ENCODE measurements at places on chromosomes 16 and 17. TPM values are rescaled to one million over a fixed set of nuclear protein-coding genes. Genes with fewer than 3 reads are reported as not detected.

DNA sequence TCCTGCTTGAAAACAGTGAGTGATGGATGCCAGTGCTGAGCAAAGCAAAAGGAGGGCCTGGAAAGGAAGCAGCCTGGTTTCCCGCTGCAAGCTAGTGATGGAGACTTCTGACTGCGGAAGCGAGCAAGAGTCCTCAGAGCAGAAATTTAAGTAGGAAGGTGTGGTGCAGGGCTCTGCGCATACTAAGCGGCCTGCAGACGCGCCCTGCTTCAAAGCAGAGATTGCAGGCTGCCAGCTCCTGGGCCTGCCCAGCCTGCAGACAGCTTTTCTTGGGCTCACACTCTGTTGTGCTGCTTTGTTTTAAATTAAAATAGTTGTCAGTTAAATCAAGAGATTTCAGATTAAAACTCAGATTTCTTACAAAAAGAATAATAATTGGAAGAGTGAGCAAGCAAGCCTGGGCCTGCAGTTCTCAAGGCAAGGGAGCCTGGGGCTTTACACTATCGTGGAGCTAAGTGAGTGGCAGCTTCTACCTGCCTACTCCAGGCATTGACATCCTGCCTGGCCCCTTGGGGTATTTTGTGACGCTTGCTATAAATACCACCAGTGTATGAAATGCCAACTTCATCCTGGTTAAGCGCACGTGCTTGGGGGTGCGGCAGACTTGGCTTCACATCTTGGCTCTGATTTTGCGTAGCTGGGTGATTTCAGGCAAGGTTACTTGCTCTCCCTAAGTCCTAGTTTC lies 237.3 kb downstream of the XYLT1 start:
- DNase-seq = no peak

- no peak for DNase-seq
Measured at GRCh38 chr16:733382-734207, 6.7 kb downstream of the HAGHL start.

DNA sequence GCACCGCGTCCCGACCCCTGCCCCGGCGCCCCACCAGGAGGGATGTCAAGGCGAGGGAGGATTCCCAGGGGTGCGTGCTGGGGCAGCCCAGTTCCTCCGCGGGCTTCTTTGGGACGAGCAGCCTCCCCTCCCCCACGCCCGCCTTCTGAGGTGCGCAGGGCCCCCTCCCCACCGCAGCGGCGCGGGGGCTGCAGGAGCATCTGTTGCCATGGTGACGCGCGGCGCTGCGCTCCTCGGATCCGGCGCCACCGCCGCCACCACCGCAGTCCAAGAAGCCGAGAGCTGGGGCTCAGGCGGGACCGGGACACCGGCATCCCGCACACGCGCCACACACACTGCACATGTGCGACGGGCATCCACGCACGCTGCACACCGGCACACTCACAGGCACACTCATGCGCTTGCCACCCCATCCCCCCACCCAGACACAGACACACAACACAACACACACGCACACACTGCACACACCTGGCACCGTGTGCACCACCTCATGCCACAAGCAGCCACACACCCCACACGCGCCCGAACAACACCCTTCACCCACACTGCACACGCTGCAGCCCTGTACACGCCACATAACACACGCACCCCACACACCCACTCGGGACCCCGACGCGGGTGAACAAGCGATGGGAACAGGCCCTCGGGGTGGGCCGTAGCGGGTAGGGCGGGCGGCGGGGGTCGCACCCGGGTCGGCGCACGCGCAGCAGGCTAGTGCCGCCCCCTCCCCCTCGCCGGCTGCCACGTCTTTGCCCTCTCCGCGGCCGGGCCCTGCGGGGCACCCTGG lies 17.0 kb downstream of the ENPP7 start:
- DNase-seq = no peak

GRCh38 chr16:22693638-22694340 lies 120.2 kb upstream of the HS3ST2 start:
- no peak for DNase-seq

DNA sequence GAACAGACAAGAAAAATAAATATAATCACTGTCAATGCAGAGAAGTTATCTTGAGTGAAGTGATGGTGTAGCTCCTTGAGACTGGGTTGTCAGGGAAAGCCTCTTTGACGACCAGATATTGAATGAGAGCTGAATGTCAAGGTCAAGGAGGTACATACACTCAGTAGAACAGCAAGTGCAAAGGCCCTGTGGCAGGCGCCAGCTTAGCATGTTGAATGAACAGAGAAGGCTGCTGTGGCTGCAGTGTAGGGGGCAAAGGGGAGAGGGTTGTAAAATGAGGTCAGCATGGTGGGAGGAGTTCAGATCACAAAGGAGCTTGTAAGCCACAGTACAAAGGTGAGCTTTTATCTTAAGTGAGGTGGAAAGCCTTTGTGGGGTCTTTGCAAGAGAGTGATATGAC lies 111.5 kb downstream of the ZFHX3 start:
- no peak for DNase-seq

DNA sequence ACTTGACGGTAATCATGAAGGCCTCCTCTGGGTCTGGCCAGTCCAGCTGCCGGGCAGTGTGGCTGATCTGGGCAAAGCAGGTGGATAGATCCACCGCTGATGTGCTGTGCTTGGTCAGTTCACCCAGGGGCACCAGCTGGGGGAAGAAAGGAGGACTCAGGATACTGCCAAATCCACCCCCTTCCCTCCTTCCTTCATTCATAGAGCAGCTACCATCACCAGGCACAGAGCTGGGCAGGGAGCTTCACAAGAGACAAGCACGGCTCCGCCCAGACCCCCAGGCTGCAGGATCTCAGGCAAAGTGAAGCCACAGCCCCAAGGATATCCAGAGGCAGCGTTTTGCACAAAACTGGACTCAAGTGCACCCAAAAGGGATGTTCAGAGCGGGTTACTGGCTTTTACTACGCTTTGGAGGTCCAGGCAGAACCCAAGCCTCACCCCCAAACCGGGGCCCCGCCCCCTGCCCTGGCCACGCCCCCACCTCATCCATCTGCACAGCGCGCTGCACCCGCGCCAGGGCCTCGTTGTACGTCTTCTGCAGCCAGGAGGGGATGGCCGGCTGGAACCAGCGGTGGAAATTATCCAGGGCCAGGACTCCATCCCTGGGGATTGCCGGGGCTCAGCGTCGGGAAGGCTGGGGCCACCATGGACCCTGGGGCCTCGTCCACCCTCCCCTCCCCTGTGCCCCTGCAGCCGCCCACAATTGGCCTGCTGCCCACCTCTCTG lies 9.1 kb downstream of the UNC13D start:
- DNase-seq = no peak

GRCh38 chr16:69768666-69769065 lies 6.5 kb downstream of the WWP2 start:
- DNase-seq = no peak

DNA sequence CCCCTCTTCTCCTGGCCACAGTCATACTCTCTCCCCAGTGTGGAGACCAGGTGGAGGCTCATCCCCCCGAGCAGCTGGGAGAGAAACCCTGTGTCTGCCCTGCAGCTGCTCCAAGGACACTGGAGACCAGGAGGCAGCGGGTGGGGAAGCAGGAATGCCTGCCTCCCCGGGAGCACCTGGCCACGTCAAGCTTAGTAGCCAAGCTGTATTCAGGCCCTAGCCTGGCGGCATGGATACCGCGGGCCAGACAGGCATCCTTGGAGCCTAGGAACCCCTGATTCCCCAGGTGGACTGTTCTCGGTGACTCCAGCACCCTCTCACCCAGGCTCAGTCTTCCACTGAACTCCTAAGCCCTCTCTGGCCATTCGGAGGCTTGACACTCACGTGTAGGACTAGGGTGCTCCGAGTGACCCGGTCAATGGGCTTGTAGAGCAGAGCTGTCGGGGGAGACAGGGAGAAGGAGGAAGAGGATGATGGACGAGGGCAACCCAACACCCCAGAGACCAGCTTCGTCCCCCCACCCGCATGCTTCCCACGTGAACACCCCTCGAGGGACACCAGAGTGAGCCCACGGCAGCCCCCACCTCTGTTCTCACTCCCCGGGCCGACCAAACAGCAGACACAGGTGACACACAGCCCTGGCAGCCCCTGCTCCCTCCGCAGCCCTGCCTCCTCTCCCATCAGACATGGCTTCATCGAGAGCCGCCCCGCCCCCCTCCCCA lies 76.5 kb downstream of the TIMM22 start:
- no peak for DNase-seq

- DNase-seq = no peak
Measured at GRCh38 chr17:21303441-21304065, 19.0 kb downstream of the MAP2K3 start.

DNA sequence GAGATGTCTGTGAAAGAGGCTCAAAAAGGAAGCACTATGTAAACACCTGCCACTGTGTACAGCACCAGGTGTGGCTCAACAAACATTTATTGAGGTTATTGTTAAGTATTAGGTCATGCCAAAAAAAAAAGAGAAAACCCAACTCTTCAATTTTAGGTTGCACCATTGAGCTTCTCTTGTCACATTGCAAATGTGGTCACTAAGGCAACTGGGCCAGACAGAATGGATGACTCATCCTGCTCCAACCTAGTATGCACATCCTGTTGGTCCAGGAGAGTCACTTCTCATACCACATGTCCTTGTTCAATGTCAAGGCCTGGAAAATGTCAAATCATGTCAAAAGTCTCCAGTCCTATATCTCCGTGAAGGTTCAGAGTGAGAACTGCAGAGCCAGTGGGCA lies 25.0 kb downstream of the HOXB1 start:
- peak; percentile 78 for DNase-seq

GRCh38 chr17:50691550-50692447 lies 15.9 kb downstream of the ANKRD40 start:
- DNase-seq = no peak

- peak; percentile 47 for DNase-seq
Measured at GRCh38 chr16:59060207-59060606, 326.1 kb upstream of the GOT2 start.

DNA sequence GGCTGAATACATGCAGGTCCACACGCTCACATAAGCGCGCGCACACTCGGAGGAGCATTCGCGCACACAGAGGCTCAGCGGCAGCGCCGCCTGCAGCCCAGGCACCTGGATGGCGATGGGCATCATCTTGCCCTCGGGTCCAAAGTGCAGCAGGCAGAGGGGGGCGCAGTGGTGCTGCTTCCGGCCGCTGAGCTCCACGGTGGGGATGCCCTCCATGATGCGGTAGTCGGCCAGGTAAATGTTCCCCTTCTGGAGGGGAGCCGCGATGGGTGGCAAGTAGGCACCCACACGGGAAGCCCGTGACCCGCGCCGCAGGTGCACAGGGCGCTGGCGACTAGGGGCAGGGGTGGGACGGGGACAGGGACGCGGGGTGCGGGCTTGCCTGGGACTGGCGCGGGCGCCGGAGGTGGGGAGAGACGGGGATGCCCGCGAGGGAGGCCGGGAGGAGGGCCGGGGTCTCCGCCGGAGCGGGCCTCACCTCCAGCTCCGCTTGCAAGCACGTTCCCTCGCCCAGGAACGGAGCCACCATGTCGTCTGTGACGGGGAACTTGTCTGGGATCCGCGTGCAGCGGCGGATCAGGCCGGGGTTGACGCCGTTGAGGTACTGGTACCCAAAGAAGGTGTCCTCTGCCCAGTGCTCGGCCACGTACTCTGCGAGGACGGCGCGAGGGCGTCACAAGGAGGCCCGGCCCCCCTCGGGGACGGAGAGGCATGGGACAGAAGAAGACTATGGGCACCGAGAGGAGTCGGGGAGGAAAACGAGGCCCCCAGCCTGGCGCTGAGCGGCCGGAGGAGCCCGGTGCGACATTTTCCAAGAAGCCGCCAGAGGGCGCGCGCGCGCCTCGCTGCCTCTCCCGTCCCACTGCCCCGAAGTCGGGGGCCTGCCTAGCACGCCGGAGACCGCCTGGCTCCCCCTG lies 8.0 kb downstream of the ALOX12B start:
- DNase-seq = peak; percentile 37

DNA sequence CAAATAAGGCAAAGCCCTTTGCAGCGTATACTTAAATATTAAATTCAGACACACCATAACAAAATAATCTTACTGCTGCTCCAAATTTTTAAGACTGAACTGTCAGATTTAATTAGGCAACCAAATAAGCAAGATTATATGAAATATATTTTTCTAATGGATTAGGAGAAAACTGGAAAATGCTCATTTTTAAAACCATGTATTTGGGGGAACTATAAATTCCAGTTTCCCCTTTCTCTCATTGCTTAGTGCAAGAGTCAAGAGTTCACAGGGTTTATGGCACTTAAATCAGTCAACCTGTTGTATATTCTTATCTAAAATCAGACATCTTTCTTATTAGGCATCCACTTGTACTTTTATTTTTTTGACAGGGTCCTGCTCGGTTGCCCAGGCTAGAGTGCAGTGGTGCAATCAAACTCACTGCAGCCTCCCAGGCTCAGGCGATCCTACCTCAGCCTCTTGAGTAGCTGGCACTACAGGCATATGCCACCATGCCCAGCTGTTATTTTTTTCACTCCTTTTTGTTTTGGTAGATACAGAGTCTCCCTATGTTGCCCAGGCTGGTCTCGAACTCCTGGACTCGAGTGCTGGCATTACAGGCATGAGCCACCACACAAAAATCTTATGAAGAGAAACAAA lies 2.1 kb upstream of the KANSL1 start:
- no peak for DNase-seq

- DNase-seq = peak; percentile 25
Measured at GRCh38 chr17:9475101-9475658, 100.4 kb downstream of the STX8 start.

- DNase-seq = no peak
Measured at GRCh38 chr16:67105881-67106280, 3.9 kb upstream of the PHAF1 start.

DNA sequence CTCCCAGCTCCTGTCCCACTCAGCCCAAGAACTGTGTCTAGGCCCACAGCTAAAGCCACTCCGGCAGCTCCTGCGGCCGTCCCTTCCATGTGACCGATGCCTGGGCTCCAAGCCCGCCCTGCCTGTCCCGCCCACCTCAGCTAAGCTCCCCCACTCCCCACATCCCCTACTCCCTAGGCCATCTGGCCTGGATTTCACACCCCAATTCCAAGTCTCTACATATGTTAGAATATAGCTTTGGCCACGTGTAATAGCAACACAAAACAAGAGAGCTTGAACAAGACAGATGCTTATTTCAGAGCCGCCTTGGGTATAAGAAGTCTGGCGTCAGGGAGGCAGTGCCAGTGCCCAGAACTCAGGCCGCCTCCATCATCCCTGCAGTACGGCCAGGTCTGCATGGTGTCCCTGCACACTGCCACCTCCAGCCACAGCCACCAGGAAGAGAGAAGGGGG lies 30.0 kb upstream of the USP22 start:
- no peak for DNase-seq

DNA sequence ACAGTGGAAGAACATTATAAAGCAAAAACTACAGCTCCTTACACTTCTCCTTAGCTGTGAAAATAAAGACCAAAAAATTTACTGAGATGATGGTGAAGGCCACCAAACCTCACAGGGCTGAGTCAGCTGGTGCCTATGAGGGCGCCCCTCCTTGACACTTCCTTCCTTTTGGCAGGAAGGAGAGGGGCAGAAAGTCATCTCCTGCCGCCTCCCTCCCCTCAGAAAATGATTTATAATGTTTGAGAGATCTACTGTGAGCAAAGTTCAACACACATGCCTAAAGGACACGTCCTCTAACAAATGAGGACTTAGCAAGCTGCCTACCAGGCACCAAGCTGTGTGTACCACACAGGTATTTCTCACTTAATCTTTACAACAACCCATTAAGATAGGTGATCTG lies 245.7 kb downstream of the PRKCA start:
- DNase-seq = no peak

The GPT2 gene
- 2.2 TPM for total RNA-seq

The C1QTNF1 gene
- total RNA-seq = 42.1 TPM

The GAS2L2 gene
- total RNA-seq = not detected

The HOXB8 gene
- 0.09 TPM for total RNA-seq

The CACNG1 gene
- total RNA-seq = not detected

The MYL4 gene
- not detected for total RNA-seq

The CFAP97D1 gene
- total RNA-seq = not detected

The CYB5D1 gene
- 11.2 TPM for total RNA-seq

The ARHGAP23 gene
- total RNA-seq = 36.6 TPM

The JPH3 gene
- not detected for total RNA-seq

The PRSS36 gene
- total RNA-seq = 3.8 TPM

The HERPUD1 gene
- 151 TPM for total RNA-seq
